Stimulated activated CD8-positive, alpha-beta memory T cell treated with anti-CD3 and anti-CD28 coated beads, Interleukin-4, amount 100 ng/mL, for 4 hours (primary cell): ENCODE measurements at places on chromosomes 11 and 22.

DNA sequence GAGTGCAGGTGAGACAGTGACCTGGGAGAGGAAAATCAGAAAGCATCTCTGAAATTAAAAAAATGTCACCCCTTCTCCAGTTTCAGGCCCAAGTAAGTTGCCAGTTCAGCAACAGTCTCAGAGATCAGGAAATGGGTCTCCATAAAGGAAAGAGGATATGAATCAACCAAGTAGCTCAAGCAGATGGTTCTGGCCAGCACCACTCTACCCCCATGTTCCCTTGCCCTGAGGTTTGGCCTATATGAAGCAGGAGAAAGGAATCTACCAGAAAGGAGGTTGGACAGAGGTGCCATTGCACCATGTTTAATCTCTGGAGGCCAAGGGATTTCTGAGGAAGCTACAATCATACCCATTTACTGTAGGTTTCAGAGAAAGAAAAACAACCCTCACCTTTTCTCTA, 7.7 kb downstream of the FZD4 start:
- no peak for DNase-seq

- no peak for DNase-seq
Observed at GRCh38 chr11:118918686-118919280, 6.9 kb downstream of the BCL9L start.

DNA sequence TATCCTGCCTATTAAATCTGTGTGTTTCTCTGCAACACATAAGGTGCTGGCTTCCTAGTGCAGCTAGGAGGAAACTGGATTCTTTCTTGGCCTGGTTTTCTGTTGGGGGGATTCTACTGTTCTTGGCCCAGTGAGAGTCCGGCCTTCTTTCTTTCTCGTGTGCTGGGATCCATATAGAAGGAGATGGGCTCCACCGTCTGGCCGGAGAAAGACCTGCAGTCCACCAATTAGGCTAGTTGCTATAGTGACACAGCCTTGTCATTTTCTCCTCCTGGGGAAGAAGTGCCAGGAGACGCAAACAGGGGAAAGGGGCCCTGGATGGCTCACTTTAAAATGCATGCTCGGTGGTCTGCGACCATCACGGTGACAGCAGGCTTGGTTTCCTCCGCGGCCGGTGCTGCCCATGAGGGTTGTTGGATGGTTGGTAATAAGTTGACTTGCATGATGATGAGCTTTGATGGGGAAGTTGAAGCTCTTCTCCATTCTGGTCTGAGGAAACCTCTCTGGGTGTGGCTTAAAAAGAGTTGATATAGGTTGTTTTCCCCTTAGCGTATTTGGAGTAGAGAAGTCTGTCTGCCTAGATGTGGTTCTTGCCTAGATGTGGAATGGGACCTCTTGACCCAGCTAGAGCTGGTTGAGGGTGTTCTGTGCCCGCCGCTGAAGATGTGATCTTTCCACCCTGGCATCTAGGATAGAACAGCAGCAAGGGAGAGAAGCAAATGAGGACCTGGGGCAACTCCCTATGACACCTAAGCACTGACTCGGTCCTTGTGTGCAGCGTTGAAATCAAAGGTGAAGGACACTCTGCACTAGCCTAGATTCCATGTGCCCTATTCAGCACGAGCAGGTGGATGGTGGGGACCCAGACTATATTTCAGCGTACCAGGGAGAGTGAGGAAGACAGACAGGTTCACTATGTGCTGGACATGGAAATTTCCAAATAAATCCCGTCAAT, 1335.0 kb downstream of the BRD1 start:
- DNase-seq = no peak

- no peak for DNase-seq
Observed at GRCh38 chr11:126480015-126480409, 124.5 kb downstream of the ST3GAL4 start.

DNA sequence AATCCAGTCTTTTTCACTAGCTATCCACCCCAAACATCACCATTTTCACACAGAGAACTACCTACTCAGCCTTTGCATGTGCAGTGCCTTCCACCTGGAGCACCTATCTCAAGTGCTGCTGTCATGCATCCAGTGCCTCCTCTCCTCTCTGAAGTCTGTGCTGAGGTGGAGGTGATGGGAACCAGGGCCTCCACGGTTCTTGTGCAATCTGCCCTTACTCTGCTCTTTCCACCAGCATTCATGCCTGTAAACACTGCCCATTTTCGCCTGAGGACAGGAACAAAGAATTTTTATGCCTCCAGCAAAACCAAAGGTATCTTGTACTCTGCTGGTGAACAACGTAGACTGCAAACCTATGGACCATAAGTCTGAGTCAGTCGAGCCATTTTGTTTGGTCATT, 27.0 kb downstream of the PITPNB start:
- DNase-seq = no peak

- DNase-seq = no peak
Observed at GRCh38 chr11:13140873-13141655, 131.9 kb downstream of the RASSF10 start.

DNA sequence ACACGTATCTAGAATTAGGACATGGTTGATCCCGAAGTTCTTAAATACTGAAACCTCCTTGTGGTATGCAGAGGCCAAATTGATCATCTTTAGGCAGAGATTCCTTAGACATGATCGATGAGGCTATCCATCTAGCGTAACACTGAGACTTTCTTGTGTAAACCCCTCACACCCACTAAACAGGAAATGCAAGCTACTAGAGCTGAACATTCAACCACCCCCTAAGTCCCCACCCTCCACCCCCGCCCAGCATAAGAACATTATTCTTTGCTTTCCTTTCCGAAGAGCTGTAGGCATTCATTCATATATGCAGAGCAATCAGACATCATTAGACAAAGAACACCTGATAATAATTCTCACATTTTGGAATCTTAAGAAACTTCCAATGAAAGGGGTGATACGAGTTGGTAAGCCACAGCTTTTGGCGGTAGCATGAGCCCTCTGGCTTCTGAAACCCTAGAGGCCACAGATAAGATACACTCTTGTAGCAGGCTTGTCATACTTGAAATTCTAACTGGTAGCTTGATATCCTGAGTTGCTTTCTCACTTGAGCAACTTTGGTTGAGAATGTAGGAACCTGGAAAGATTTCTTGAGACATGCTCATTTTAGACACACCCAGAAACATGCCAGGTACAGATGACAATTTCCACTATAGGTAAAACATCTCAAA, 42.2 kb downstream of the FLI1 start:
- DNase-seq = no peak
